ENCODE measurements at places on chromosomes 16 and 17.

- no peak for DNase-seq
Observed at GRCh38 chr16:22427556-22427955, 53.1 kb upstream of the CDR2 start.

DNA sequence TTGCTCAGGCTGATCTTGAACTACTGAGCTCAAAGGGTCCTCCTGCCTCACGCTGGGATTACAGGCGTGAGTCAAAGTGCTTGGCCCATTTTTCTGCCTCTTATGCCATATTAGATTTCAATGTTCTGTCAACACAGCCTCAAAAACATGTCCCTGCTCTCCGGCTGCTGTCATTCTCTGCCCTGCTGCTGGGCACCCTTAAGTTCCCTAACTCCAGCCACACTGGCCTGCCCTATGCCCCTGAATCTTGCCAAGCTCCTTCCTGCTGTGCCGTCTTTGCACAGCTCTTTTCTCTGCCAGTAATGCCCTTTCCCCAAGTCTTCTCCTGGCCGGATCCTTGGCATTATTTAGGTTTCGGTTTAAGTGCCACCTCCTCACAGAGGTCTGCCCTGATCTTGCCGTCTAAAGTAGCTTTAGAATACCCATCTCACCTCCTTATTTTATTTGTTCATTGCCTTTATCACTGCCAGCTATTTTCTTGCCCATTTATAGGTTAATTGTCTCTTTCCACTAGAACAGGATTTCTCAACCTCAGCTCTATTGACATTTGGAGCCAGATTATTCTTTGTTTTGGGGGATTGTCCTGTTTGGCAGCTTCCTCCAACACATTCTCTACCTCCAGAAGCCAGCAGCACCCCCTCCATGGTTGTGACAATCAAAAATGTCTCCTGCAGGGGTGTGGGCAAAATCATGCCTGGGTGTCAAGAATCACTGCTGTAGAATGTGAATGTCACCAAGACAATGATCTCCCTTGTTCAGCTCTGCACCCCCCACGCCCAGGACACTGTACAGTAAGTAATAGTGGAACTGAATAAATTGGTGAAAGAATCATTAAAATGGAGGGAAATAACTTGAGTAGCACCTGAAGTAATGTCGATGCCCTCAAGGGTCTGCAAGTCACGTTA is 168.2 kb downstream of the CYLD start:
- DNase-seq, result no peak

- no peak for DNase-seq
Observed at GRCh38 chr17:51006601-51007000, 114.1 kb downstream of the SPAG9 start.

- DNase-seq, result no peak
Observed at GRCh38 chr16:28923231-28923587, 1.8 kb downstream of the RABEP2 start.

GRCh38 chr16:2874912-2875362 is 8.1 kb upstream of the FLYWCH2 start:
- DNase-seq, result peak; percentile 56

- DNase-seq, result no peak
Observed at GRCh38 chr17:52233176-52233575, 74.7 kb upstream of the CA10 start.

DNA sequence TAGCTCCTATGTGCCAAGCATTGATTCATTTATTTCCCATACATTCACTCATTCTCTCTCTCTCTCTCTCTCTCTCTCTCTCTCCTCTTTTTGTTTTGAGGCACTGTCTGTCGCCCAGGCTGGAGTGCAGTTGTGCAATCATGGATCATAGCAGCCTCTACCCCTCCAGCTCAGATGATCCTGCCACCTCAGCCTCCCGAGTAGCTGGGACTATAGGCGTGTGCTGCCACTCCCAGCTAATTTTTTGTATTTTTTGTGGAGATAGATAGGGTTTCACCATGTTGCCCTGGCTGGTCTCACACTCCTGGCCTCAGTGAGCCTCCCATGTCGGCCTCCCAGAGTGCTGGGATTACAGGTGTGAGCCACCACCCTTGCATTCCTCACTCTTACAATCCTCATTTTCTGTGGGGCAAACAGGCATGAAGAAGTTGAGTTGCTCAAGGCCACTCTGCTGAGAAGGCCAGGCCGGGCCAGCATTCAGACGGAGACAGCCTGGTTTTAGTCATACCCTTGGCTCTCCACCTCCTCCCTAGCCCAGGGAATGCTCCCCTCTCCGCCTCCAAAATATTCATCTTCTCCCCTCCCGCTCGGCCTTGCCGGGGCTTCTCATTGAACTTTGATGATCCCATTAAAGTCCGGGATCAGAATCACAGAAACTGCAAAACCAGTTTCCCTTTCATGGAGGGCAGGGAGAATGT is 765 bp upstream of the PRM2 start:
- no peak for DNase-seq

DNA sequence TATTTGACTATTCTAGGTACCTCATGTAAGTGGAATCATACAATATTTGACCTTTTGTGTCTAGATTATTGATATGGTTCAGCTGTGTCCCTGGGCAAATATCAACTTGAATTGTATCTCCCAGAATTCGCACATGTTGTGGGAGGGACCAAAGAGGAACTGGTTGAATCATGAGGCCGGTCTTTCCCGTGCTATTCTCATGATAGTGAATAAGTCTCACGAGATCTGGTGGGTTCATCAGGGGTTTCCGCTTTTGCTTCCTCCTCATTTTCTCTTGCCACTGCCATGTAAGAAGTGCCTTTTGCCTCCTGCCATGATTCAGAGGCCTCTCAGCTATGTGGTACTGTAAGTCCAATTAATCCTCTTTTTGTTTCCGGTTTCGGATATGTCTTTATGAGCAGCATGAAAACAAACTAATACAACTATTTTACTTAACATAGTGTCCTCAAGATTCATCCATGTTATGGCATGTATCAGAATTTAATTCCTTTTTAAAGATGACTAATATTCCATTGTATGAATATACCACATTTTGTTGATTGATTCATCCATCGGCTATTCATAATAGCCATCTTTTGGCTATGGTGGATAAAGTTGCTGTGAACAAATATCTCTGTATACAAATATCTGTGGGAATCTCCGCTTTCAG is 129.1 kb downstream of the FTO start:
- no peak for DNase-seq

- DNase-seq, result no peak
Observed at GRCh38 chr16:27906883-27907282, 156.6 kb downstream of the GSG1L start.

- no peak for DNase-seq
Observed at GRCh38 chr16:8581831-8582580, 8.3 kb downstream of the TMEM114 start.

DNA sequence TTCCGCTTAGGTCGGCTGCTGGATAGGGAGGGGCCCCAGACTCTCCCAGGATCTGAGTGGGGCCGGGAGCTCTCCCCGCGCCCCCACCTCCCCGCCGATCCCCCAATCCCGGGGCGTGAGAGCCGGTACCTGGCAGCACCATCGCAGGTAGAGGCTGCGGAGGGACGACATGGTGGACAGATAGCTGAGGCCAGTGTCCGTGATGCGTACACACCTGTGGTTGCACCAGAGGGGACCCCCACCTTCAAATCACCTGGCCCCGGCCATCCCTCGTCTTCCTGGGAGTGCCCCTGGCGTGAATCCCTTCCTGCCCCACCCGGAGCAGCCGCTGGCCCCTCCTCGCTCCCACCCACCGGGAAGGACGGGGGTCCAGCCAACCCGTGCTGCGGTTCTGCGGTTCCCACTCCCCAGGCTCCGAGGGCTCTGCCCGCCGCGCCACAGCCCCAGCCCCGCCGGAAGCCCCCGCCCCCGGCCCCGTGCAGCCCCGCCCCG is 4.7 kb upstream of the WDR24 start:
- DNase-seq, result no peak

GRCh38 chr16:3718019-3718391 is 681 bp upstream of the TRAP1 start:
- DNase-seq, result no peak
